ENCODE measurements at places on chromosomes 7 and 10.

- DNase-seq: no peak
Observed at GRCh38 chr10:64158551-64158950, 637.4 kb downstream of the REEP3 start.

GRCh38 chr7:36601601-36602000, 122.7 kb downstream of the AOAH start:
- no peak for DNase-seq

GRCh38 chr10:1734288-1734687, 3.0 kb downstream of the ADARB2 start:
- no peak for DNase-seq

DNA sequence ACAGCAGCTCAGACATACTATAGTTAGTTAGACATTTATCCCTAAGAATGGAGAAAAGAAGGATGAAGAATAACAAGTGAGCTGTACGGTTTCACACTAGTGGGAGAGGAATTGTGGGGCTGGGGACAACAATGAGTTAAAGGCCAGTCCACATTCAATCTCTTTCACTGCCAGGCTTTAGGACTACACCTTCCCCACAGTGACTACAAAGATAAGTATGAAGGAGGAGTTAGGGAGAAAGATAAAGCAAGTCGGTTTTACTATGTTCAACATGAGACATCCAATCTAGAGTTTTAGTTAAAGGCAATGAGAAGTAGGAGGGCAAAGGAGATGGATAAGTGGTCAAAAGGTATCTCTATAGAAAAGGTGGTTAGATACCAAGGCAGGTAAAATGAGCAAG, 16.3 kb downstream of the ARHGAP12 start:
- DNase-seq: no peak

GRCh38 chr7:132866551-132866950, 215.3 kb downstream of the CHCHD3 start:
- no peak for DNase-seq

GRCh38 chr10:43304687-43305333, 37.9 kb upstream of the RASGEF1A start:
- DNase-seq: peak; percentile 17

GRCh38 chr7:37028909-37029440, 304.7 kb upstream of the AOAH start:
- DNase-seq: no peak

- peak; percentile 28 for DNase-seq
Observed at GRCh38 chr10:132397036-132397541, at the start of gene PWWP2B. Gene PWWP2B, plus strand, starts transcription at chr10:132397200. Its CDS starts 27 bp downstream, at chr10:132397227.

GRCh38 chr10:131806646-131807317, 94.0 kb upstream of the PPP2R2D start:
- DNase-seq: no peak

DNA sequence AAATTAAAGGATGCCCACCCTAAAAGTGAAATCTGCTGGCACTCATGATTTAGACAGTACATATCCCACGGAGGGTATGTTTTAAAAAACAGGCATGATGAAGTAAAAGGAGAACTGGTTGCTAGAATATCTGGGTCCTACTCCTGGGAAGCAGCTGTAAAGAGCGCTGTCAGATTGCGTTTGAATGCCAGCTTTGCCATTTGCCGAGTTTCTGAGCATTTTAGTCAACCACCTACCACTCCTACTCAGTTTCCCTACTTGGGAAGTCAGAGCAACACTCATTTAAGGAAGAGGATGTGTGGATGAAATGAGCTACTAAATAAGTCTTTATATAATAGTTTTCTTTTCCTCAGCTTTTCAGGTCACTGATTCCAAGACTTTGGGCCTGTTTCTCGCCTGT, 1.1 kb upstream of the UMAD1 start:
- DNase-seq: no peak

DNA sequence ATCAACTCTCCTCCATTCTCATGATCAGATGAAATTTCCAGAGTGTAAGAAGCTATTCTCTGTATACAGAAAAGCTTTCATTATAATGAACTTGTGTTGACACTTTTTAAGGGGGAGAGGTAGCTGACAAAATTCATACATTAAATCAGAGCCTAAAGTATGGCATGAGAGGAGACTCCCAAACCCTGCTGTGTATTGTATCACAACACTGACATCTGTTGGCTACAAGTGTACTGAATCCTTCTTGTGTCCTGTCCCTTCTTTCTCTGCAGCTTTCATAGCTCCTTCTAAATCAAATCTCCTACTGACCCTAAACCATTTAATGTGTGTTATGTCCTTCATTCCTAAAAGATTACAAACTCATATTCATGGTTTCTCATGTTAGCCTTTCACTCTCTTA, 70.9 kb downstream of the GCC1 start:
- no peak for DNase-seq

- DNase-seq: no peak
Observed at GRCh38 chr10:131998050-131998844, 16.5 kb upstream of the BNIP3 start.

DNA sequence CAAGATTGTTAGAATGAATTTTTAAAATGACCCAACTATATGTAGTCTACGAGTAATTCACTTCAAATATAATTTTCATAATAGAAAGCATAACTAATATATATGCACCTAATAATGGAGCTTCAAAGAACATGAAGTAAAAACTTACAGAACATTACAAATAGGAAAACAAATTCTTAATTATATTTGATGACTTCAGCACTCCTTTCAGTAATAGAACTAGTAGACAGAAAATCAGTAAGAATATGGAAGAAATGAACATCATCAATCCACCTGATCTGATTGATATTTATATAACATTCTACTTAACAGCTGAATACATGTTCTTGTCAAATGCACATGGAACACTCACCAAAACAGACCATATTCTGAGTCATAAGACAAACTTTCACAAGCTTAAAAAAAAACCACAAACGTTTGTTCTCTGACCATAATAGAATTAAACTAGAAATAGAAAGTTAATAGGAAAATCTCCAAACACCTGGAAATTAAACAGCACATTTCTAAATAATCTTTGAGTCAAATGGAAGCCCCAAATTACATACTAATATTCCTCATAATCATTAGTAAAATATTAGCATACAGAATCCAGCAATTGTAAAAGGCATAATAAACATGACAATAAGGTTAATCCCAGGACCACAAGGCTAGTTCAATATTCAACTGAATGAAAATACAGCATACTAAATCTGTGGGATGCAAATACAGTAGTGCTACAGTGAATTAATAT, 48.0 kb downstream of the BRAF start:
- no peak for DNase-seq

DNA sequence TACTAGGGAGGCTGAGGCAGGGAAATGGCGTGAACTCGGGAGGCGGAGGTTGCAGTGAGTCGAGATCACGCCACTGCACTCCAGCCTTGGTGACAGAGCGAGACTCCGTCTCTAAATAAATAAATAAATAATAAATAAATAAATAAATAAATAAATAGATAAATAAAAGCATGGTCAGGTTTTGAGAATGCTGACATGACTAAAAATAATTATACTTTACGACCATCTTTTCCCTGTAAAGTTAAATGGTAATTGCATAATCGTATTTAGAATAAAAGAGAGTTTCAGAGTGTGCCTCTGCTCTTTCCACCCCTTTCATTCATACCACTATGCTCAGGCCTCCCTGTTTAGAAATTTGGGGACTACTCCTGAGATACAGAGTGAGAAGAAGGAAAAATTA, 326.5 kb downstream of the CNTNAP2 start:
- DNase-seq: no peak

- DNase-seq: no peak
Observed at GRCh38 chr7:67843001-67843565, 846.5 kb downstream of the TYW1 start.

DNA sequence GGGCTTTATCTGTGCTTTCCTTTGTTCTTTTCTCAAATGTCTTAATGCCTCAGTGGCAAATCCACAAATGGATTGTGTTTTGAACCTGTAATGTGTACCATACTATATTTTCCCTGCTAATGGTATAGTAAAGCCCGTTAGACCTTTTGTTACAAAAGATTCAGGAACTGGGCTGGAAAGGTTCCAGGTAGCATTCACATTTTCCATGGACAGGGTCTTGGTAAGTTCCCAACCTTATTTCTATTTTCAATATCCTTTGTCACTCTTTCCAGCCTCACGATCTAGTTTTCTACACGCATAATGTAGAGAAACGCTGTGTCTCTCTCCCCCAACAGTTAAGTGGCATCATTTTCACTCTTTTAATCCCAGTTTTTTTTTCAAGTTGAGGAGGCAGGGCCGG, 153.0 kb downstream of the PLCE1 start:
- no peak for DNase-seq

- DNase-seq: no peak
Observed at GRCh38 chr7:153432063-153432462, 620.1 kb upstream of the DPP6 start.

- no peak for DNase-seq
Observed at GRCh38 chr10:43000651-43001426, 76.0 kb upstream of the RET start.

- DNase-seq: no peak
Observed at GRCh38 chr10:71805776-71806703, 32.7 kb upstream of the VSIR start.

DNA sequence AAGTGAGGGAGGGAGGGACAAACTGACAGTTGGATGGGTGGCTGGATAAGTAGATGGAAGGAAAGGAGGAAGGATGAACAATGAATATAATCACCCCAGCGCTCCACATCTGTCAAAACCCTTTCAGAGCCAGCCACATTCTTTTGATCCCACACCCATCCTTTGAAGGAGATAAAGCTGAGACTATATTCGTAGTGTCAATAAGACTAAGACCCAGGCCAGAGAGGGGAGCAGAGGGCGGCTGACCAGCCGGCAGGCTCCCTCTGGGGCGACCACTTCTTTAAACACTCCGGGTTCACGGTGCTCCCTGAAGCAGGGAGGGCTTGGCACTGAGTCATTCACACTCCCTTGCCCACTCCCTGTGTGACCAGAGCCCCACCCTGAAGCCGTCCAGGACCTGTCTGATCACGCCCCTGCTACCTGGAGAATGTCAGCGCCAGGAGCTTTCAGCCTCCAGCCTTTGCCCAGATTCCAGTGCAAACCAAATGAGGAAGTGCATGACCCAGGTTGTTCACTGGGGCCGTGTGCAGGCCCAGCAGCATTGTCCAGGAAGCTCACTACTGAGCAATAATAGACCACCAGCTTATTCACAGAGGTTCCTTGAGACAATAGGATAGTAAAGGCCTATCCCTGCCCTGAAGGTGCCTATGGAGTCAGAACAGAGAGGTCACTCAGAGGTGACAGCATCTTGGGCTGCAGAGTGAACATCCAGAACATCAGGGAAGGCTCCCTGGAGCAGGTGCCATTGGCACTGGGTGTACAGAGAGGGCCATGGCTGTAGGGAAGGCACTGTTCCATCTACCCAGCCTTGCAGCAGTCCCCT, 34.4 kb downstream of the UNC5B start:
- DNase-seq: no peak

DNA sequence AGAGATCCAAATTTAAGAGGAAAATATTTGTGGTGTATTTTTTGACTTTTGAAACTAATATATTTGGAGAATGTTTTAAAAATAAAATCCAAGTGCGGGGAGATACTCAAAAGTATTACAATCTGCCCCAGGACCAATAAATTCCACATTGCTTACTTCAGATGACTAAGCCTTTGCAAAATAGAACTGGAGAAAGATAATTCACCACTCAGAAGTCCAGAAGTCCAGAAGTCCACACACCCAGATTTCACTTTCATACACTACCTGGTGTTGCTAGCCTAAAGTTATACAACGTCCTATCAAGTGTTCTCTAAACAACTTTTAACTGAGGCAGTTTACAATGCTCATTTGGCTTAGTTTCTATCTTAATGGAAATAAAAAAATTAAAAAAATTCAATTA, 487.0 kb upstream of the SEMA3D start:
- no peak for DNase-seq

DNA sequence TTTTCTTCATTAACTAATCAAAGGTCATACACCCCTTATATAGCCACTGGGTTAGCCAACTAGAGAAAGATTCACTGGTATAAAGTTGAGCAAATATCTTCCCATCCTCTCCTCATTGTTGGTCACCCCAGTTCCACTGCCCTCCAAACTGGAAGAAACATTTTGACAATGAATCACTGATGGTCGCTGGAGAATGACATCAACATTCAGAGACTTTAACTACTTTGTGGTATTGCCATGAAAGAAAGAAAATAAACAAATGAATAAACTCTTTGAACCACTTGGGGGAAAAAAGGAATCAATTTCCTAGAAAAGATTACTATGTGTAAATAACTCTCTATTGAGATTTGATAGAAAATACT, 23.4 kb downstream of the HYCC1 start:
- DNase-seq: no peak

- no peak for DNase-seq
Observed at GRCh38 chr10:84375011-84375410, 46.6 kb downstream of the CCSER2 start.

DNA sequence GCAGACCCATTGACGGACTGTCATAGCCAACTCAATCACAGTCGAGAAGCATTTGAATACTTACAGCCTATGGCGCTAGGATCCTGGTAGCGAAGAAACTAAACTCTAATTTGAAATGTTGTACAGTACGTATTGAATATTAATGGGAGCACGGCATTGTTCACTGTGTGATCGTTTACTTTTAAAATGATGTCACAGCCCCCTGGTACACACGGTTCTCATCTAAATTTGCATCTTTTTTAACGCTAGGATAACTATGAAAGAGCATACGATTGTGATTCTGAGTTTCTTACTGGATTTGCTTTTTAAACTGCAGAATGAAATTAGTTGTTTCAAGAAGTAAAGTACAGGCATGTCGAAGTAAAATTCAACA, 895 bp upstream of the NAPEPLD start:
- DNase-seq: no peak

GRCh38 chr10:129364949-129365348, 102.1 kb upstream of the MGMT start:
- DNase-seq: no peak

- no peak for DNase-seq
Observed at GRCh38 chr10:21969326-21970287, 33.9 kb downstream of the DNAJC1 start.

- DNase-seq: no peak
Observed at GRCh38 chr7:69947998-69948397, 349.7 kb downstream of the AUTS2 start.

DNA sequence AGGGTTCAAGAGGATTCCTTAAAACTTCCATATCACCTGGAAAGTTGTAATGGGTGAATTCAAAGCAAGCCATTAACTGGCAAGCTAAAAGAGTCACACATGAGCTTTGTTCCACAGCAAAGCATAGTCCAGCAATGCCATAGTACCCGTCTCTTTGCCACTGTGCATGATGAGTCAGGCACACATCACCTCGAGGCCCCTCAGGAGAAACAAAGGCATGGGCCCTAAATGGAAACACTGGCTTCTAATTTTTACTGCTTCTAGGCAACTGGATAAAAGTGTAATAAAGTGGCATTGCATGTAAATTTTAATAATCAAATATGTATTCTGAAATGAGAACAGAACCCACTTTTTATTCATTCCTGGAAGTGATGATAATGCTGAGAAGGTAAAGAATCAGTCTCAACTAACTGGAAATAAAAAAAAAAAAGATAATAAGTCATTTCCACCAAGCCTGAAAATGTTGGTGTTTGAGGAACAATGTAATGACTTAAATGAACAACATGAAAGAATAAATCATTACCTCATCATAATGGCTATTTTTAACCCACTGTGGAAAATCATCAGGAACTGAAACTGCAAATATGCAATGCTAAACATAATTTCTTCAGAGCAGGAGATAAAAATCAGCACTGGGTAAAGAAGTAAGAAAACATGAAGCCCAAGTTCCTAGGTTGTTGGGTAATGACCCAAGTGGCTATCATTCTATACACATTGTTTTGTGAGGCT, 104.9 kb downstream of the CDK6 start:
- no peak for DNase-seq
